ENCODE measurements at places on chromosomes 1 and 21. TPM values are rescaled to one million over a fixed set of nuclear protein-coding genes. Genes with fewer than 3 reads are reported as not detected.

DNA sequence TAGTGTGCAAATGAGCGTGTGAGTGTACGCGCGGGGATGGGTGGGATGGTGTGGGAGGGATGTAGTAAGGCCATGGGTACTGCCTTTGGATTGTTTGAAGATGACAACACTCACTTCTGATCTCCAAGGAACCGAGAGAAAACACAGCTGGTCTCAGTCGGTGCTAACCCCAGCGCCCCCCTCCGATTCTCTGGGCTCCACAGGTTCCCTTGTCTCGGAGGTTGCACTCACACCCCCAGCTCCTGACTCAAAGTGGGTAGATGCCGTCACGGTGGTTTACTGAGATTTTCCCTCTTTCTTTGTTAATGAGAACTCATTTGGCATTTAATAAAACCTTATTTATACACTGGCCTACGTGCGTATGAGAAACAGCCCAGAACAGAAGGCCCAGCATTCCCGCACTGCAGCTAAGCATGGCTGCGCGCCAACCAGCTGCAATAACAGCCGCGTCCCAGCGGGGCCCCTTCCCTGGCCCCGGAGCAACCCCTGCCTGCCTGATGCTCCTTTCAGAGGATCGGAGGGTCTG, 25.8 kb downstream of the ABCA4 start:
- H3K36me3 ChIP-seq, result no peaks in the 10 kb centered on the region
- H3K4me1 ChIP-seq, result peaks cover 18% of the 10 kb centered on the region
- no peak for DNase-seq

Gene ARTN
- total RNA-seq, result 10.6 TPM

- H3K36me3 ChIP-seq, result peaks cover 2% of the 10 kb centered on the region
- H3K27me3 ChIP-seq, result no peaks in the 10 kb centered on the region
- H3K4me3 ChIP-seq, result no peak overlapping the region
- H3K27ac ChIP-seq, result no peak overlapping the region
- DNase-seq, result no peak
Measured at GRCh38 chr1:226596531-226597165, 48.1 kb downstream of the STUM start.

GRCh38 chr1:23528250-23528978, 2.6 kb downstream of the E2F2 start:
- H3K27me3 ChIP-seq, result peaks cover 4% of the 10 kb centered on the region
- no peak overlapping the region for H3K27ac ChIP-seq
- DNase-seq, result no peak
- H3K36me3 ChIP-seq, result peaks cover 4% of the 10 kb centered on the region
- H3K4me3 ChIP-seq, result no peak overlapping the region

DNA sequence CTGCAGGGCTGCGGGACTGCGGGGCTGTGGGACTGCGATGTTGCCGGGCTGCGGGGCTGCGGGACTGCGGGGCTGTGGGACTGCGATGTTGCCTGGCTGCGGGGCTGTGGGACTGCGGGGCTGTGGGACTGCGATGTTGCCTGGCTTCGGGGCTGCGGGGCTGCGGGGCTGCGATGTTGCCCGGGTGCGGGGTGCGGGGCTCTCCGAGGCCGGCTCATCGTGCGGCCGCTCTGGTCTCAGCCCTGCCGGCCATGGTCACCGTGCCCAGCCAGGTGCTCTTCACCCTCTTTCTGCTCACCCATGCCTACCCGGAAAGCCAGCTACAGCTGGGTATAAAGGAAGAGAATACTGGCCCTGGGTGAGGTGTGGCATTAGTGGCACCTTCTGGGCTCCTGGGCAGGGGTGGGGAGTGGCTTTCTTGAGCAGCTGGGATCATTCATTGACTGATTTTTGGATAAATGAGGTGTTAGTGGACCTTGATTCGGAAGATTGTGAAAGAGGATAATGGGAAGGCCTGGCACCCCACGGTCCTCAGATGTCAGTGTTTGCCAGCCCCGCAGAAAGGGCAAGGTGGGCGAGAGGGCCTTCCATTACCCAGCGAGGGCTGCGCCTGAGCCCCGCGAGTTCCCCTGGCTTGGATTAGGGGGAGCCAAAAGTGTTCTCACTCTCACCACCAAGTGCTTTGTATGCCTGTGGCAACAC, 36.3 kb downstream of the COQ8A start:
- H3K36me3 ChIP-seq, result peaks cover 9% of the 10 kb centered on the region
- H3K27ac ChIP-seq, result no peak overlapping the region
- H3K4me1 ChIP-seq, result no peaks in the 10 kb centered on the region
- no peak for DNase-seq
- H3K4me3 ChIP-seq, result no peak overlapping the region
- no peaks in the 10 kb centered on the region for H3K27me3 ChIP-seq

DNA sequence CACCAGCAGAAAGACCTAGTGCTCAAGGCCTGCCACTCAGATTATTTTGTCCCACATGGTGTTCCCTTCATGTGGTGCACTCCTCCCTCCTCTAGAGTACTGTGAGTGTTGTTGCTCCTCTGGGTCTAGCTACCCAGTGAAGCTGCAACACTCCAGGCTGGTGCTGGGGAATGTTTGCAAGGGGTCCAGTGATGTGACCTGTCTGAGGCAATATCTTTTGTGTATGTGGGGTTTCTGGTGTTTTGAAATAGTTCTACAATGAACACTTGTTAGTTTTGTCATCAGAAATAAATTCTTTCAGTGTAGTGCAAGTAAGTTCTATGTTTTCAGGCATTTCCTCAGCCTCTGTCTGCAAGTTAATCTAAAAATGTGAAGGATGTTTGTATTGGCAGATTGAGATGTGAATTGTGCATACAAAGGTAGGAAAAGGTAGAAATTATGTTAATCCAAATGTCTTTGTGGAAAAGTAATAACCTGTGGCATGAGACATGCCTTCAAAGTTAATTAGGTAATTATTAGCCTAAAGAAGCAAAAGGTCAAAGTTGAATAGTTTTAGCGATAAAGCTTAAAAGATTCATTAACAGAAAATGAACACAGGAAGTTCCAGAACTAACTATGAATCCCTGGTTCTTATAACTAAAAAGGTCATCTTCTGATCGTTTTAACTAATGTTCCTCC, 616.8 kb downstream of the LTN1 start:
- DNase-seq, result no peak
- no peaks in the 10 kb centered on the region for H3K36me3 ChIP-seq
- no peak overlapping the region for H3K4me3 ChIP-seq
- no peaks in the 10 kb centered on the region for H3K4me1 ChIP-seq

Gene RAP1GAP
- total RNA-seq, result 6.4 TPM

Gene VCAM1
- total RNA-seq, result 0.07 TPM
